ENCODE measurements at places on chromosomes 12 and 14. TPM values are rescaled to one million over a fixed set of nuclear protein-coding genes. Genes with fewer than 3 reads are reported as not detected.
A peak's percentile ranks its signal among the peaks of the same experiment; 100 is the strongest.

SLC16A7 gene
- 16.3 TPM for total RNA-seq

STX2 gene
- 43.0 TPM for total RNA-seq

ISCU gene
- total RNA-seq = 243 TPM

SPIC gene
- not detected for total RNA-seq

GALNT16 gene
- total RNA-seq = 7.1 TPM

AKAP5 gene
- total RNA-seq = 0.92 TPM

PARPBP gene
- total RNA-seq = 3.9 TPM

DNA sequence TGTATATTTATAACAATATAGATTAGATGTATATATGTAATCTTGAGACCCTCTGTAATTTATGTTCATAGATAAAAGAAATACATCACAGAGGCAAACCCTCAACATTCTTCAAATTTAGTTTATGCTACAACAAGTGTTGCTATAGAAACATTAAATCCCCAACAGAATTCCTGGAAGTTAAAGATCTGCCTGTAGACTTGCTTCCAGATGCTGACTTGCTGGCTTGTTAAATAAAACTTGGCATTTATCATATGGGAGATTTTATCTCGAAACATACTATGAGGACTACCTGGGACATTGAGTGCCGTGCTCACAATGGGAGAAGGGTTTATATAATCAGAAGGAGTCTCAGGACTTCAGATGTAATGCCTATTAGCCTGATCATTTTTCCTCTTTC, 136.3 kb upstream of the PLXNC1 start:
- DNase-seq = no peak
- no peak overlapping the region for H3K27ac ChIP-seq
- no peaks in the 10 kb centered on the region for H3K36me3 ChIP-seq
- no peaks in the 10 kb centered on the region for H3K27me3 ChIP-seq

GRCh38 chr14:44963775-44964380, 1.9 kb downstream of the TOGARAM1 start:
- H3K36me3 ChIP-seq = no peaks in the 10 kb centered on the region
- no peaks in the 10 kb centered on the region for H3K27me3 ChIP-seq
- peaks cover 51% of the 10 kb centered on the region for H3K4me1 ChIP-seq

DNA sequence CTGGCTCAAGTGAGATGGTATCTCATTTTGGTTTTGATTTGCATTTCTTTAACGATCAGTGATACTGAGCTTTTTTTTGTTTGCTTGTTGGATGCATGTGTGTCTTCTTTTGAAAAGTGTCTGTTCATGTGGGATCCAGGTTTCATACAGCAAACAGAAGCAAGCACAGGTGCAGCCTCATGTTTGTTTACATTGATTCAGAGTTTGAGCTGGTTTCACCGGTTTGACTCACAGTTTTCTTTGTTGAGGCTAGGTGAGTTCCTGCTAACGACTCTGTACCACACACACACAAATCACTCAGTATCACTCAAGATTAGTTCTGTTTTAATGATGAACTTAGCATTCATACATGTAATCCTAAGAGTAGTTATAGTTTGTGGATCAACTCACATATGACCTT, 3.7 kb downstream of the OR10G2 start:
- no peaks in the 10 kb centered on the region for H3K27me3 ChIP-seq
- H3K4me3 ChIP-seq = no peak overlapping the region
- no peak for DNase-seq
- H3K27ac ChIP-seq = no peak overlapping the region
- H3K4me1 ChIP-seq = no peaks in the 10 kb centered on the region

DNA sequence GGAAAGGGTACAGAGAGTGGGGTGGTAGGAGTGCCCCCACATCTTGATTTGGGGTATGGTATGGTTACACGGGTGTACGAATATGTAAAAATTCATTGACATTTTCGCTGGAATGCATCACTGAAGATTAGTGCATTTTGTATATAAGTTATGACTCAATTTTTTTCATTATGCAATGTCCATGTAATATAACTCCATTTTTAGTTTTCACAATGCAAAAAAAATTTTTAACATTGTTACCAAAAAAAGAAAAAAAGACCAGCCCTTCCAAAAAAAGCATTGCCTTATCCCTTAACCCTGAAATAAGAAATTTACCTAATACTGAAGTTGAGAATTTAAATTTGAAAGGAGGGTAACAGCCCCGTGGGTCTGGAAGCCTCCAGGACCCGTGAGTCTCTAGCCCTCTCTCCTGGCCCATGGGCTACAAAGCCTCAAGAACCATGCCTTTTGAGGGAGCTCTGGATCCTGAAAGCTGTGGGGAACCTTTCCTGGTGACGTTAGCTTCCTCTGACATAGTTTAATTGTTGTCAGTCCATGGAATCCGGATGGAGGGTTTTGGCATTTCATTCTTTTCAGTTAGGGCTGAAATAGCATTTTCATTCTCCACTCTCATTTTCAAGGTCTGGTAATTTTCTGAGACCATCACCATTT, 55.6 kb upstream of the ACTN1 start:
- H3K27ac ChIP-seq = no peak overlapping the region
- H3K36me3 ChIP-seq = no peaks in the 10 kb centered on the region
- no peaks in the 10 kb centered on the region for H3K27me3 ChIP-seq
- peaks cover 3% of the 10 kb centered on the region for H3K4me1 ChIP-seq

GRCh38 chr12:19415563-19415962, 23.7 kb upstream of the AEBP2 start:
- no peaks in the 10 kb centered on the region for H3K27me3 ChIP-seq
- DNase-seq = no peak
- no peaks in the 10 kb centered on the region for H3K36me3 ChIP-seq
- no peak overlapping the region for H3K4me3 ChIP-seq

GRCh38 chr12:85866986-85867776, 6.9 kb upstream of the NTS start:
- H3K4me1 ChIP-seq = no peaks in the 10 kb centered on the region
- peak; percentile 32 for DNase-seq
- no peak overlapping the region for H3K27ac ChIP-seq
- H3K27me3 ChIP-seq = no peaks in the 10 kb centered on the region

DNA sequence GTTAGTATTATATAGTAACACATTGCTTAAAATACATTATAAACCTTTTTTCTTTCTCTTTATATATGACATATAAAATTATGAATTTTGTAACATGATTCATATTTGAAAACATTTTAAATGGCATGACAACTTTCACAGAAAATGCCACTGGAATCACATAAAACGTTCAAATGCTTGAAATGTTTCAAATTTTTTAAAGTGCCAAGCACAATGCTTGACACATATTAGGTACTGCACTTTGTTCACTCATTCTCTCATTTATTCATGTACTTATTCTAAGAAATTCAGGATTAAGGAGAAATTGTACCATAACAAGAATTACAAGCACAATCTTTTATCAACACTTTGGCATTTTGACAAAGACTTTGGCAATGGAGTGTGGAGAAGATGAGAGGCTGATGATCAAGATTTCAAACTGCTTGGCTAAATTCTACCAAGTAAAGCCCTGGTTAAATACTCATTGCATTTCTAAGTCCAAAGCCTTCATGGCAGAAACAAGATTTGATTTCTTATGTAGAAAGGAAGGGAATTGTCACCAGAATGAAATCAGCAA, 232.2 kb downstream of the C12orf50 start:
- H3K4me1 ChIP-seq = peaks cover 15% of the 10 kb centered on the region
- DNase-seq = no peak
- H3K27ac ChIP-seq = no peak overlapping the region
- H3K27me3 ChIP-seq = no peaks in the 10 kb centered on the region

DNA sequence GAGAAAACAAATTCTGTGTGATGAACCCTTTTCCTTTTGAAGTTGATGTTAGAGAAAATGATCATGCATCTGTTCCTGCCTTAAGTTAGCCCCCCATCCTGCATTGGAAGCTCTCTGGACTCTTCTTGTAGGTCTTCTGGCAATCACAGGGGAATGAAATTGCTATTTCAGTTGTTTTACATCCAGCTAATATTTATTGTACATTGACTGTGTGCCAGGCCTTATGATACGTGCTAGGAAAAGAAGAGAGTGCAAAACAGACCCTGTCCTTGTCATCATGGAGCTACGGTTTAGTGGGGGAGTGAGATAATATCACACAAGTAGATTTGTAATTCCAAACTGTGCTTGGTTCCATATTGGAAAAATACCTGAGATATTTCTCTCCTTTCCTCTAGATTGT, 118.6 kb downstream of the TGFB3 start:
- no peak overlapping the region for H3K4me3 ChIP-seq
- peaks cover 4% of the 10 kb centered on the region for H3K4me1 ChIP-seq
- DNase-seq = no peak
- H3K27me3 ChIP-seq = no peaks in the 10 kb centered on the region
- H3K36me3 ChIP-seq = no peaks in the 10 kb centered on the region

- no peak for DNase-seq
- no peaks in the 10 kb centered on the region for H3K36me3 ChIP-seq
- H3K4me3 ChIP-seq = no peak overlapping the region
- H3K27me3 ChIP-seq = no peaks in the 10 kb centered on the region
- H3K4me1 ChIP-seq = no peaks in the 10 kb centered on the region
- H3K27ac ChIP-seq = no peak overlapping the region
Observed at GRCh38 chr12:40552868-40553267, 139.4 kb upstream of the CNTN1 start.

- H3K27me3 ChIP-seq = no peaks in the 10 kb centered on the region
- H3K4me1 ChIP-seq = peaks cover 14% of the 10 kb centered on the region
- H3K36me3 ChIP-seq = no peaks in the 10 kb centered on the region
- no peak overlapping the region for H3K27ac ChIP-seq
- H3K4me3 ChIP-seq = no peak overlapping the region
Observed at GRCh38 chr12:103884316-103884715, 43.3 kb upstream of the NT5DC3 start.

GRCh38 chr12:66340131-66340530, 37.8 kb downstream of the HELB start:
- DNase-seq = no peak
- H3K4me3 ChIP-seq = no peak overlapping the region
- no peak overlapping the region for H3K27ac ChIP-seq

DNA sequence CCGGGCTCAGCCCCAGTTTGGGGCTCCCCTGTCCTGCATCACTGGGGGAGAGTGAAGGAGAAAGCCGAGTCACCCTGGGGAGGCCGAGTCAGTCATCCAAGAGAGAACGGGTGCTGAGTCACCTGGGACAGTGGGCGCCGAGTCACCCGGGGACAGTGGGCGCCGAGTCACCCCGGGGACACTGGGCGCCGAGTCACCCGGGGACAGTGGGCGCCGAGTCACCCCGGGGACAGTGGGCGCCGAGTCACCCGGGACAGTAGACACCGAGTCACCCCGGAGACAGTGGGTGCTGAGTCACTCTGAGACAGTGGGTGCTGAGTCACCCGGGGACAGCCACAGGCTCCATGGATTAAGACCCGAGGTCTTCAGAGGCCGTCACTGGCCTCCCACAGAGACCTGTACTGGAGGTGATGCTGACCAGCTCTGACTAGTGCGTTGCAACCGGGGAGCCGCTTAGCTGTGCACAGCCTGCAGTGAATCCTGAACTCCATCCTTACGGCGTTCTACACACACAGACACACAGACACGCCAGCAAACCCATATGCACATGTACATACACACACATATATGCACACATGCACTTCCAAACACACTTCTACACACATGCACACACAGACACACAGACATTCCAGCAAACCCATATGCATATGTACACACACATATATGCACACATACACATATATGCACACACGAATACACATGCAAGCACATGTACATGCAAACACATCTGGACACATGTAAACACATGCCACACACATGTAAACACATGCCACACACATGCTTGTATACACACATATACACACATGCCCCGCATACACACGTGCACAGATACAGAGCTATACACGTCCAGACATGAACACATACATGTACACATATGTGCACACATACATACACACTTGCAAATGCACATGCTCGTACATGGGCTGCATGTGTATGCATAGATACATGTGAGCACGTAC, 64.9 kb upstream of the GALNT9 start:
- H3K36me3 ChIP-seq = no peaks in the 10 kb centered on the region
- no peak for DNase-seq
- H3K4me3 ChIP-seq = no peak overlapping the region
- H3K4me1 ChIP-seq = no peaks in the 10 kb centered on the region
- no peaks in the 10 kb centered on the region for H3K27me3 ChIP-seq

DNA sequence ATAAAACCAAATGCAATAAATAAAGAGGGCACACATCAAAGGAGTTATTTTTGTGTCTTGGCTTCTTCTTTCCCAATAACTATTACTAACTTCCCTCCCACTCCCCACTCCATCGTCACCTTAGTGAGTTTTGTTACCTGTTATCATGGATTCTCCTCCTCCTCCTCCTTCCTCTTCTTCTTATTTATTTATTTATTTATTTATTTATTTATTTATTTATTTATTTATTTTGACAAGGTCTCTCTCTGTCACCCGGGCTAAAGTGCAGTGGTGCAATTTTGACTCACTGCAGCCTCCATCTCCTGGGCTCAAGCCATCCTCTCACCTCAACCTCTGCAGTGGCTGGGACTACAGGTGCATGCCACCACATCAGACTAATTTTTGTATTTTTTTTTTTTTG, 26.4 kb downstream of the WIF1 start:
- no peaks in the 10 kb centered on the region for H3K36me3 ChIP-seq
- H3K27ac ChIP-seq = no peak overlapping the region
- H3K27me3 ChIP-seq = no peaks in the 10 kb centered on the region
- no peaks in the 10 kb centered on the region for H3K4me1 ChIP-seq

GRCh38 chr12:44689587-44689986, 186.5 kb downstream of the NELL2 start:
- H3K4me3 ChIP-seq = no peak overlapping the region
- no peaks in the 10 kb centered on the region for H3K27me3 ChIP-seq
- H3K36me3 ChIP-seq = no peaks in the 10 kb centered on the region

GRCh38 chr14:32509632-32510187, 180.6 kb downstream of the AKAP6 start:
- DNase-seq = no peak
- peaks cover 12% of the 10 kb centered on the region for H3K4me1 ChIP-seq
- H3K36me3 ChIP-seq = no peaks in the 10 kb centered on the region
- no peaks in the 10 kb centered on the region for H3K27me3 ChIP-seq
- H3K4me3 ChIP-seq = no peak overlapping the region
- no peak overlapping the region for H3K27ac ChIP-seq

- DNase-seq = no peak
- H3K4me1 ChIP-seq = peaks cover 16% of the 10 kb centered on the region
- H3K27me3 ChIP-seq = no peaks in the 10 kb centered on the region
- H3K27ac ChIP-seq = no peak overlapping the region
- no peaks in the 10 kb centered on the region for H3K36me3 ChIP-seq
- H3K4me3 ChIP-seq = no peak overlapping the region
Observed at GRCh38 chr12:7096979-7097378, 4.7 kb upstream of the C1R start.

GRCh38 chr14:75559451-75560222, 18.8 kb upstream of the FLVCR2 start:
- H3K27ac ChIP-seq = no peak overlapping the region
- no peaks in the 10 kb centered on the region for H3K36me3 ChIP-seq
- H3K4me3 ChIP-seq = no peak overlapping the region
- no peaks in the 10 kb centered on the region for H3K27me3 ChIP-seq

GRCh38 chr12:124621296-124621660, 53.9 kb upstream of the NCOR2 start:
- H3K27me3 ChIP-seq = no peaks in the 10 kb centered on the region
- no peak overlapping the region for H3K4me3 ChIP-seq
- peak overlapping the region; percentile 22 for H3K27ac ChIP-seq
- no peaks in the 10 kb centered on the region for H3K36me3 ChIP-seq
- DNase-seq = peak; percentile 81

Measured in thyroid gland (tissue), 4 donors.